A172 (cell line): ENCODE measurements at places on chromosomes 2 and 18. TPM values are rescaled to one million over a fixed set of nuclear protein-coding genes. Genes with fewer than 3 reads are reported as not detected.

RAB6C gene
- not detected in 2 replicates for total RNA-seq

DNA sequence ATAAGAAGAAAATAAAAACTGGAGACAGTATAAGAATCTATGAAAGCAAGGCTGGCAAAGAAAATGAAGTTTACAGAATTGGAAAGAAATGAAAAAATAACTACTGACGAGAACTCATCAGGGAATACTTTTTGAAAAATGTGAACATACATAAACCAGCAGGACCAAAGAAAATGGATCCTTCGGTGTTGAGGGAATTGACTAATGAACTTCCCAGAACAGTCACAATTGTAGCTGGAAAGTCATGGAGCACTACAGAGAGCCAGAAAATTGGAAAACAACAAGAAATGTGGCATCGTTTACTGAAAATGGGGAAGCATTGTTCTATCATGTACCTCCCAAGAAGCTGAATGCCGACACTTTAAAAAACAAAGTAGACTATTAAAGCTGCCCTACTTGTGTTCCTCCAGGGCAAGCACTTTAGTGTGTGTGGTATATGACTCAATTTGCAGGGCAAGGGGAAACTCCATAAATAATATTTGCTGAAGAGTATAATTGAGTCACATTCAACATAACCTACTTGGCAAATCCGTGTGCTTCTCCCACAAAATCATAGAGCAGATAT, 1221.6 kb upstream of the NRXN1 start:
- DNase-seq: no peak

GRCh38 chr2:207008105-207008990, 69.0 kb downstream of the CPO start:
- peak; percentile 26 for DNase-seq

MLPH gene
- 12.9 and 17.7 TPM in 2 replicates for total RNA-seq

DNA sequence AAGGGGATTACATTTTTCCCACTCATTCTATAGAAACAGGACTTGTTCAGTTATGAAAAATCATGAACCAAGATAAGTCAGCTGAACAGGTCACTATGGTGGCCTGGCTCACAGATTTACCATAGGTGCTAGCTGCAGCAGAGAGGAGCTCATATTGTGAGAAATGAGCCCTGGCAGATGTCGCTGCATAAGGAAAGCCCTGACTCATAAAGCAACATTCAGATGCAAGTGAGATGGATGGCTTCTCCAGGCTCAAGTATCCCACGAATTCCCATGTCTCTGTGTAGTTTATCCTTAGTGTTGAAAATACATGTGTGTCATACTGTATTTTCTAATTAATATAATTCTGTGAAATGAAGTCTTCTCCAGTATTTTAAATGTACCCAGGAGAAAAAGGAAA, 115.0 kb upstream of the LHCGR start:
- DNase-seq: no peak

ACVR1 gene
- total RNA-seq: 14.1 and 15.1 TPM in 2 replicates

- DNase-seq: no peak
These were observed 2.5 kb downstream of the MYCN start for GRCh38 chr2:15942711-15943345.

RAX gene
- not detected in 2 replicates for total RNA-seq

DNA sequence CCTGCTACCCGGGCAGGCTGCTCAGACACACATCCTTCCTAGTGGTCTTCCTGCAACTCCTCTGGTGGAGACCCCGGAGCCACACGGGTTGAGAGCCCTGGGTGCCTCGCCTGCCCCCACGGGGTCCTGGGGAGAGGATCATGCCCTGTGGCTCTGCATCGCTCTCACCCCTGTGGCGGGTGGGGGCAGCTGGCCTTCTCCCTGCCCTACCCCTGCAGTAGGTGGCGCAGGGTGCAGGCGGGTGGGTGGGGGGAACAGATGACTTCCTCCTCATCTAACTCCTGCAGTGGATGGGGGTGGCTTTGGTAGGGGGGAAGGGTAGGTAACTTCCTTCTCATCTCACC, 38.5 kb downstream of the TSHZ1 start:
- DNase-seq: no peak

DNA sequence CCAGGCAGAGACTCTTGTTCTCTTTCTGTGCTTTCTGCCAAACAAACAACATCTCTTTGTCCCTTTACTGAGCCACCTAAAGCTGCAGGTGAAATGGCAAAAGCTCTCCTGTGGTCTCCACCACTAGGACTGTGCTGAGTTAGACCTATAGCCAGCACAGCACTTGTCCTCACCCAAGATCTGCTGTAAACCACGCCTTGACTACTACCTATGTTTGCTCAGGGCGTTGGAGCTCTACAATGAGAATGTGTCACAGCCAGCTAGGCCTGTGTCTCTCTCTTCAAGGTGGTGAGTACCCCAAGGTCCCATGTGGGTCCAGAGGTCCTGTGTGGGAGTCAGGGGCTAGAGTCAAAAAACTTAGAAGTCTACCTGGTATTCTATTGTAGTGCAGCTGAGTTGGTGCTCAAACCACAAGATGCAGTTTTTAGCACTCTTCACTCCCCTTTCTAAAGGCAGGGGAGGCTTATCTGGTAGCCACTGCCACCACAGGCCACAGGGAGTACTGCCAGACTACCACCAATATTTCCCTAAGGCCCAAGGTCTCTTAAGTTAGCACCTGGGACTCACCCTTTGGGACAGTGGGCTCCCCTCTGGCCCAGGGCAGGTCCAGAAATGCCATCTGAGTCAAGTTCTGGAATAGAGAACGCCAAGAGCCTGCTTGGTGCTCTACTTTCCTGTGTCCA, 96.8 kb upstream of the RPRM start:
- DNase-seq: no peak

GRCh38 chr2:69680001-69680675, 36.6 kb upstream of the AAK1 start:
- no peak for DNase-seq
